A172 (cell line): ENCODE measurements at places on chromosomes 11 and 22. TPM values are rescaled to one million over a fixed set of nuclear protein-coding genes. Genes with fewer than 3 reads are reported as not detected.

Gene SOX10
- not detected in 2 replicates for total RNA-seq

Gene CSF2RB
- 0.02 TPM in 1 of 2 replicates, not detected in the other for total RNA-seq

GRCh38 chr11:70721006-70721405, 322.7 kb downstream of the CTTN start:
- DNase-seq = no peak

Gene HOATZ
- not detected in 2 replicates for total RNA-seq

DNA sequence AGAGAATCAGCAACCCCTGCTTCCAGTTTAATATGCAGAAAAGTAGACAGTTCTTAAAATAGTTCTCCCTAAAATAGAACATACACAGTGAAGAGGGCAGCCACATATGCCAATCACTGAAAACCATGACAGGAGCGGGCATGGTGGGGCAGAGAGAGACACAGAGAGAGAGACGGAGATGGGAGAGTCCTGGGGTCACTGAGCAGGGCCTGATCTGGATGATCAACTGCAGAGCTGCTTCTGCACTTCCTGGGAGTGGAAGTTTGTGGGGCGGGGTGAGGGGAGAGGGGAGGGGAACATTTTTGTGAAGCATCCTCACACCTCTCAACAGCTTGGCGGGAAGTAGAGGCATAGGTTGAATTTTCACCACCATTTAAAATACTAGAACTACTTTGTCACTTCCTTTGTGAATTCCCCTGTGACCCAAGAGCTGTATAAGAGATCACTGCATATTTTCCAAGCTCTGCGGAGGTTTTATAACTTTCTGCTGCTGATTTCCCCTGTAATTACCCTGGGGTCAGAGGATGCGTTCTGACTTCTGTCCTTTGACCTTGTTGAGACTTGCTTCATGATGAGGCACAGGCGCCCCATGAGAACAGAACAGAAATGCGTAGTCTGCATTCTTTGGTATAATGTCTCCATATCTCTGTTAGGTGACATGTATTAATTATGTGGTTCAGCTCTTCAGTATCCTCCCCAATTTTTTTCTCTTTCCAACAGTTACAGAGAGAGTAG, 419.4 kb downstream of the BRD1 start:
- no peak for DNase-seq

GRCh38 chr11:121554552-121554951, 101.8 kb upstream of the SORL1-AS1 start:
- no peak for DNase-seq

DNA sequence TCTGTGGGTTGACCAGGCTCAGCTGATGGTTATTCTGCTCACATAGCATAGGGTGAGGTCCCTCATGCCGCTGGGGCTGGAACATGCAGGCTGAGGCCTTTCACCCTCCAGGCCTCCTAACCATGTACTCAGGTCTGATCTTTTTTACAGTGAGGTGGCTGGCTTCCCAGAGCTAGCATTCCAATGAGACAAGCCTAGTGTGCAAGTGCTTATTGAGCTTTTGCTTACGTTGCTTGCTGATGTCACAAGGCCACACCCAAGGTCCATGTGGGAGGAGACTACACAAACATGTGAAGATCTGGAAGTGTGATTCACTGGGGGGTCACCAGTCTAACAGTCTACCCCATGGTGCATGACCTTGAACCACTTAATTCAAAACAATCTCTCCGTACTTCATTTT, 33.9 kb downstream of the ISX start:
- DNase-seq = no peak

GRCh38 chr11:126159719-126160344, 51.6 kb downstream of the RPUSD4 start:
- no peak for DNase-seq

DNA sequence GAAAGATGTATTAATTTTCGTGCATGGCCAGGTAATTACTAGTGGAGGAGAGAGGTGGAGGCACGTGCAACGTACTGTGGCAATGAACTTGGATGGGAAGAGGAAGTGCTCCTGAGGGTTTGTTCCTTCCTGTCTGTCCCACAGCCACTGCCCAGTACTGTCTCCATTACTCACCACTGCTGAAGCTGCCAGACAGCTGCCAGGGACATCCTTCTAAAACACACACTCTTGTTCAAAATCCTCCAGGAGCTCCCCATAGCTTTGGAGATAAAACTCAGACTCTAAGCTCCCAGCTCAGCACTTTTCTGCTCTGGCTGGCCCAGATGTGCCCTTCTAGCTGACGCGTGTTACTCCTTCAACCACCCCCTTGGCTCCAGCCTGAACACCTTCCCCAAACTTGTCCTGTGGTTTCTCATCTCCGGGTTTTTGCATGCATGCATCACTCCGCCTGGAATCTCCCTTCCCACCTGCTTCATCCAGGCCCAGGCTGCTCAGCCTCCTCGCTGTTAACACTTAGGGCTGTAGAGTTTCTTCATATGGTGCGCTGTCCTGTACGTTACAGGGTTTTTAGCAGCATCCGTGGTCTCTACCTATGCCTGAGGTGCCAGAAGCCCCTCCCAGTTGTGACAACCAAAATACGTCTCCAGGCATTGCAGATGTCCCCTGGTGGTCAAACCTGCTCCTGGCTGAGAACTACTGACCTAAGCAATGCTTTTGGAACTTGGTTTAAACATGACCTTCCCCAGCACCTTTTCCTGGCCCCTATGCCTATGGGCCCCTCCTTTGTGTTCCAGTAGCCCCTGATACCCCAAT, 69.5 kb downstream of the C11orf91 start:
- peak; percentile 76 for DNase-seq

- peak; percentile 22 for DNase-seq
These were observed 60.6 kb downstream of the NXPE2 start for GRCh38 chr11:114738954-114739353.

GRCh38 chr11:35157814-35158700, 19.1 kb downstream of the CD44 start:
- DNase-seq = no peak

GRCh38 chr11:126510621-126511370, 155.3 kb downstream of the ST3GAL4 start:
- DNase-seq = no peak

GRCh38 chr11:64729851-64730382, 6.9 kb upstream of the NRXN2 start:
- DNase-seq = no peak

- no peak for DNase-seq
These were observed 10.3 kb downstream of the MYBPC3 start for GRCh38 chr11:47342036-47342803.

GRCh38 chr11:74438681-74439080, 28.7 kb downstream of the KCNE3 start:
- DNase-seq = no peak

- DNase-seq = no peak
These were observed 2.5 kb upstream of the TPST2 start for GRCh38 chr22:26592421-26592891.

GRCh38 chr11:94546886-94547285, 3.2 kb downstream of the FUT4 start:
- no peak for DNase-seq

GRCh38 chr22:25352294-25352680, 132.8 kb downstream of the CRYBB2 start:
- no peak for DNase-seq

GRCh38 chr11:120554766-120555432, 43.4 kb downstream of the GRIK4 start:
- no peak for DNase-seq

Gene SRPRA
- total RNA-seq = 67.2 and 75.1 TPM in 2 replicates

GRCh38 chr11:15826826-15827225, 529.5 kb downstream of the SOX6 start:
- peak; percentile 5 for DNase-seq

Gene ANKK1
- not detected in 2 replicates for total RNA-seq

Gene RRP7A
- 40.4 and 44.6 TPM in 2 replicates for total RNA-seq

- no peak for DNase-seq
These were observed 5.8 kb upstream of the HBE1 start for GRCh38 chr11:5275369-5276110.

GRCh38 chr11:44112091-44112821, 16.8 kb downstream of the EXT2 start:
- peak; percentile 42 for DNase-seq

GRCh38 chr11:132586801-132587200, 945.5 kb downstream of the OPCML start:
- DNase-seq = no peak

DNA sequence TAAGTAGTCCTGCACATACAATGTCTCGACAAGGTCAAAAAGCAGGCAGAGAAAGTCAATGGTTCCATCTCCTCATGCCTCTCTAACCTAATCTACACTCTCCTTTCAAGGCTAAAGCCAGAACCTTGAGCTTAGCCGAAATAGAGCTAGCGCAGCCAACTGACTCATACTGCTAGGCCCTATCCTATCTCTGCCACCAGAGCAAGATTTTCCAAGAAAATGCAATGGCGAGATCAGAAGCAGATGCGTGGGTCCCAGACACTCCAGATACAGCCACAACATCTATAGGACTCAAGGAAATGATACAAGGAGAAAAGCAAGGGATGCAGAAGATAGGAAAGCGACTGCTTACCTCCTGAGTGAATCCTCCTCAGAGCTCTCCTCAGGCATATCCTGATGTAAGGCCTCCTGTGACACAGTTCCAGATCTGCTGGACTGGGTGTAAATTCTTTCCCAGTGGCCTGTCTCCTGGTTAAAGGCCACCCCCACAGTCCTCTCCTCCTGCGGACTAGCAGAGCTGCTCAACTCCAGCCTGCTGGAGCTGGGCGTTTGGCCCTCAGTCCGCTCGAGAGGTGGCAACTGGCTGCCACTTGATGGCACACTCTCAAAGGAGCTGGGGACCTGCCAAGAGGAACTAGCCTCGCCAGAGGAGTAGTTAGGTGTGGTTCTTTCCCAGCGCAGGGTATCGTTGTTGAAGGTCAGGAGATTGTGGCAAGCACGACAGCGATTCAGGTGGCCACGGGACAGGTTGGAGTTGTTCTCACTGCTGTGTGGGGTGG, 52.0 kb downstream of the AMBRA1 start:
- no peak for DNase-seq

DNA sequence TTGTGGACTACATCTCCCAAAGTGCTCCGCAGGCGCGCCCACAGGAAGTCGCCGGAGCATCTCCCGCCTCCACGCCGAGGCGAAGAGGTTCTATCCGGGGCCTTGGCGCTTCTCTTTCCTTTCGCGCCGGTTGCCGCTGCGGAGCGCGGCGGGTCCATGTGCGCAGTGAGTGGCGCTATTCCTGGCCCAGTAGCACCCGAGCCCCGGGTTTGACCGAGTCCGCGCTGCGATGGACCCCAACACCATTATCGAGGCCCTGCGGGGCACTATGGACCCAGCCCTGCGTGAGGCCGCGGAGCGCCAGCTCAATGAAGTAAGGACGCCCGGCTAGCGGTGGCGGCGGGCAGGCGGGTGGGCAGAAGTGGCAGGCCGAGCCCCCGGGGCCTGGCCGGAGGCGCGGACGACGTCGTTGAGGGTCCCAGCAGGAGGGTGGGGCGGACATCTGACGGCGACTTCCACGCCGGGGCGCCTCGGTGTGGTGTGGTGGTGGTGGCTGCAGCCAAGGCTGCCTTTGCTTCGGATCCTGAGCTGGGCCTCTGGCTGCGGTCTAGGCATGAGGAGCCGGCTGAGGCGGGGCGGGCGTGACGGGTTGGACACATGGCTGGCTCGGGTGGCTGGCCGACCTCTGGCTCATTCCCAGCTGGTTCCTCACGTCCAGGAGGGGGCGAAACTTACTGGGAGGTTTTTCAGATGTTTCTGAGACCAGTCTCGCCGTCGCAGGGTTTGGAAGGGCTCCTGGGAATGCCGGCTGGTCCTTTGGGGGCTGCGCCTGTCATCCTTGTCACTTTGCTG, at the start of gene IPO7:
IPO7 (plus strand) TSS at position 118 of the 792 bp plus-strand sequence; CDS start at position 230, 112 bp downstream.
- peak; percentile 88 for DNase-seq

Gene MMP1
- total RNA-seq = 12.9 and 19.7 TPM in 2 replicates

DNA sequence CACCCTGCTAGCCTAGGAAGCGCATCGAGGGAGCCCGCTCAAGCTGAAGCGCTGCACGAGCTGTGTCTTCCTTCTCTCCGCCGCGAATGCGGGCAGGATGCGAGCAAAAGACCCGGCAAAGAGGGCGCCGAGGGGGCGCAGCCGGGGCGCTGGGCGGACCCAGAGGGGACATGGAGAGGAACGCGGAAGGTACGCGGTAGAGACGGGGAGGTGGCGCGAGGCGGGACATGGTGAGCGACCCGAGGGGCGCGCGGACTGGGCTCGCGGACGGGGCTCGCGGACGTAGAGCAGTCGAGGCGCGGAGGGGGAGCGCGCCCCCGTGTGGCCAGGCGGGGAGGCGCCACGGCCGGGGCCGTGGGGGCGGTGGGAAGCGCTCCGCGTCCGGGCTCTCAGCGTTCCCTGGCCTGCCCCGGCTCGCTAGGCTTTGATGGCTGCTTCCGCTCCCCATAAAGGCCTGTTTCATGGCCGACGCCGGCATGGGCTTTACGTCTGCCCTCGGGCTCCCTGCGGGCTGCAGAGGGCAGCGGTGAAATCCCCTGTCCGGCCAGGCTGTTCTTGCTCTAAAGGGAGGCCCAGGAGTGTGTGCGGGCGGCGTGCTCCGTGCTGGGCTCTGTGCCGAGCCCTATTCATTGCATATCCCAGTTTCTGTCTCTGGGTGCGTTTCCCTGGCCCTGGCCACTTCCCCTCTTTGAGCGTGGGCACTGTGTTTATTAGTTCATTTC, 31.2 kb upstream of the TRIM29 start:
- peak; percentile 6 for DNase-seq

DNA sequence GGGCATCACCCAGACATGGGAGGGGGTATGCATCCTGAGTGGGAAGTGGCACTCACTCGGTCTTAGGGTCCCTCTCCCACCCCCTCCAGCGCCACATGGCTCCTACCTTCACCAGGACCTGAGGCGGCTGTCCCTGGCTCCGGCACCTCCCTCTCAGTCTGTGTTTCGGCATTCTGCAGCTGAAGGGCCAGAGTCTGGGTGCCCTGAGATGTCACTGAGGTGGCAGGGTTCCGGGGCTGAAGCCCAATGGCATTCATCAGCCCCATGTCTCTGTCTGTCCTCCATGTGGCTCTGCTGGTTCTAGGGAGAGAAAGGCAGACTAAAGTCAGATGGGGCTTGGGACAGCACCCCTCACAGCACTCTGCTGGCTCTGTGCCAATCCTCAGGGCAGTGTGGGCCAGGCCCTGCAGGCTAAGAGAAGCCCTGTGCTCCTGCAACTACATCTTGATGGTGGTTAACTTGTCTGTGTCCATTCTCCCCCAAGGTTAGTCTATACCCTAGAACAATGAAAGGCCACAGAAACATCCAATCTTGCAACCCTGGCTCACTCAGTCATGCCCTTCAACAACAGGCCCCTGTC, 16.9 kb upstream of the CHRM4 start:
- DNase-seq = no peak
